ENCODE measurements at places on chromosomes 5 and 9.

- DNase-seq = no peak
These were observed 130.4 kb upstream of the BASP1 start for GRCh38 chr5:17087035-17087434.

- DNase-seq = no peak
These were observed 66.9 kb upstream of the UBTD2 start for GRCh38 chr5:172350212-172351181.

- DNase-seq = no peak
These were observed 70.8 kb downstream of the PTBP3 start for GRCh38 chr9:112262577-112262976.

DNA sequence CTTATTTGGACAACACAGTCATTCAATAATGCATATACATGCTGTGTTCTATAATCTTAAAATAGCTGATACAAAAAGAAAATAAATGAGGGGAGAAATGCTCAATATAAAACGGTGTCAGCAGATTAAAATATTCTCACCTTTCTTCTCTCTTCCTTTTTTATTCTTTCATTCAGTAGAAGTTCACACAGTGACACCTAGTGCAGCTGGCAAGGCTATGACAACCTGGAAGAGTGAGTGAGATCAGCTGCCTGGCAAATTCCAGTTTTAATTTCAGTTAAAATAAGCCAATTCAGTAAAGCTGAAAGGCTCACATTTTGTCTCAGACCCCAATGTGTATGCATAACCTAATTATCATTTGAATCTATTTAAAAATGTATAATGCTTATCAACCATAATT lies 150.3 kb downstream of the RASEF start:
- no peak for DNase-seq
